ENCODE measurements at places on chromosomes 7 and 10.

GRCh38 chr10:76935941-76936613 lies 701.5 kb downstream of the KCNMA1 start:
- DNase-seq: no peak

DNA sequence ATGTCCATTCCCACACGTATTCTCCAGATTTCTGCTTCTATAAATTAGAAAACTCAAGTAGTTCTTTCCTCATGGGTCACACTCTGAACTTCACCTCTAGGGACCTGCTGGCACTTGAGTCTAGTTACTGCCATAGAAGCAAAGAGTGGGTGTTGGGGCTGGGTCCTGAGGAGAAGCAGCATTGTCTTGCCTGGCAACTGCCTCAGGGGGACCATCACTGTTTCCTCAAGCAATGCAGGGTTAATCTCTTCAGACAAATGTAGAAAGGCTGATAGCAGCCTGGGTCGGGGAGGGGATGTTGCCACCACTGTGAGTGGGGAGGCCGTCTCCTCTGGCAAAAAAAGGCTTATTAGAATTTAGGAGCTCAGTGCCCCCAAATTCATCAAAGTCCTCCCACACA lies 20.2 kb upstream of the PAPSS2 start:
- no peak for DNase-seq

- peak; percentile 65 for DNase-seq
These were observed 169.3 kb upstream of the AKR1E2 start for GRCh38 chr10:4656576-4657194.

DNA sequence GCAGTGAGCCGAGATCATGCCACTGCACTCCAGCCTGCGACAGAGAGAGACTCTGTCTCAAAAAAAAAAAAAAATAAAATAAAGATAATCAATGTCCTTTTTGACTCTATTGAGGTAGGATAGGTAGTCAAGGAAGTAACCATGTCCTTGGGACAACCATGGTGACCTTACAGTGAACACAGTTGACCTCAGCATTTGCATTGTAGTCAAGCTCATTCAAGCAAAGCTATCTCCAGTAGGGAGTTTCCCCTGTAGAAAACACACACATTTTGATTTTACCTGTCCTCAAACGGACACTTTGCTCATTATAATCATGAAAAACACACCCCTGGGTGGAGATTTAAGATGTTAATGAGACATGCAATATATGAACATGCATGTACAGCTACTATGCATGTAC lies 171.7 kb downstream of the KIF20B start:
- DNase-seq: no peak

GRCh38 chr7:39681887-39682441 lies 58.6 kb downstream of the RALA start:
- DNase-seq: no peak
